ENCODE measurements at places on chromosomes 2 and 18.

GRCh38 chr2:108193251-108193650 lies 46.5 kb upstream of the SULT1C3 start:
- DNase-seq, result no peak

DNA sequence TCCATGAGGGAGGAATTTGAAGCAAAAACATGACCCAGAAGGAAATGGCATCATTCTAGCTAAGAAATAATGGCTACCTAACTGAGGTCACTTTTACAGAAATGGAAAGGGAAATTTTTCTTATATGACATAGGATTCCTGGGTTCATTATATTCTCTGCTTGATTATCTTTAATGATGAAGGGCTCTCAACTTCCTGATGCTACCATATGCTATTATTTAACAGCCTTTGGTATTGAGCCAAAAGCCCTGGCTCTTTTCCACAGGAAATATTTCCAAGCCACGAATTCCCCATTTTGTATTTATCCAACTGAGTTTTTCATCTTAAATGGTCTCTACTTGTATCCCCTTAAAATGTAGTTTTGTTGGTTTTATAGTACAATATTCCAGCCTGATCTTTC lies 63.2 kb upstream of the NPAS2 start:
- no peak for DNase-seq

- DNase-seq, result no peak
Observed at GRCh38 chr2:48471048-48471474, 58.9 kb upstream of the STON1 start.

- DNase-seq, result no peak
Observed at GRCh38 chr2:172137109-172137508, 34.4 kb upstream of the DLX2 start.

DNA sequence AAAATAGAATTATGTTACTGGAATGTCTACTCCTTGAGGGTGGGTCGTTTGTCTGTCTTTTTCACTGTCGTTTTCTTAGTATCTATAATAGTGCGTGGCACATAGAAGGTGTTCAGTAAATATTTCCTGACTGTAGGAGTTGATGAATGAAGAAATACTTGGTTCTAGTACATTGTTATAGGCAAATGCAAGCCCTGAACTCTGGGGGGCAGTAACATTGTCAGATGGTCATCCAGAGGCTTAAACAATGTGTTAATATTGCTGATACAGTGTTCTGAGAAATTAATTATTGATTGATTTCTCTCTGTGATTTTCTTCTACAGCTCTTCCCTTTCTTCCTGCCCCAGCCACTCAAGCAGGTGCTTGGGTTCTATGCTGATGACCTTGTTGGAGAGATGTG lies 24.4 kb upstream of the THOC1 start:
- no peak for DNase-seq

DNA sequence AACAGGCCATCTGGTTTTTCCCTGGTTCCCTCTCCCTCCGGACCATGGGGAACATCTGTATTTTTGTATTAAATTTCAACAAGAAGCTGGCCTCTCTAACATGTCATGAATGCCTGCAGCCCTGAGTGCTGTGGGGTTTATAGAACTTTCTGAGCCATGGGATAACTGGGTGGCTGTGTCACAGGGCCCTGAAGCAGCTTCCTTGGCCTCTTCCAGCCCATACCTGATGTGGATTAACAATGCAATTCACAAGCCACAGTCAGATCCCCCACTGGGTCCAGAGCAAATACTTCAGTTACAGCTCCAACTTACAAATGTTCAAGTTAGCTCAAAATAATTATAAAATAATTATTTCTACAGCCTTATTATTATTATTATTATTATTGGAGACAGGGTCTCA lies 307.8 kb upstream of the CELF4 start:
- DNase-seq, result no peak

DNA sequence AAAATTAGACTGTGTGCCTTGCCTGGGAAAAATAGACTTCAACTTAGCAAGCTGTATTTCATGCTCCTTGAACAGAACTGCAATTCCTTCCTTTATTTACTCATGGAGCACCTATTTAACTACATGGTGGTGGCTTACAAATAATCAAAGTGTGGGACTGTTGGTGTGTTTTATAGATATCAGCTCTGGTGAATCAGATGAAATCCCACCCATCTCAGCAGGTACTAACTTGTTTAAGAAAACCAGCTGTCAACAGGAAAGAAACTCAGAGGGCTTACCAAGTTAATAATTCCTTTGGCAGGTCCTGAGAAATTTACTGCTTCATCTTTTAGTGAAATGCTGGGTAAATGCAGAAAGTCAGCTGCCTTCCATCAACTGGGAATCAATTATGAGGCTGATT lies 830.6 kb downstream of the SLC4A3 start:
- DNase-seq, result no peak

DNA sequence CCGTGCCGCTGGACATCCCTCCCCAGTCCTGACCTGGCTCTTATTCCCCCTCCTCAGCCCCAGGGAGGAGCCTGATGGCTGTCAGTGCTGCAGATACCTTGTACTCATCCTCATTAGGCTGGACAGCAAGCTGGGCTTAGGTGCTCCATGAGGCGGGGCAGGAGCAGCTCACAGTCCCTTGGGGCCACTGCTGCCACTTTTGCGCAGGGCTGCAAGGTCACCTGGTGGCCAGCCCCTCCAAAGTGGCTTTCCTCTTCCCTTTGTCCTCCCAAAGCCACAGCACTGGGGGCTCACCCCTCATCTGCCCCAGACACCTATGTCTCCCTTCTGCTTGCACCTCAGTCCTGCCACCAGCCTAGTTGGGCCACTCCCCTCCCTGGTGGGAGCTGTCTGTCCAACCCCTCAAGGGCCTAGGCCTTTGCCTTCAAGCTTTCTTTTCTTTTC lies 60.8 kb downstream of the FAM168B start:
- DNase-seq, result no peak

- DNase-seq, result no peak
Observed at GRCh38 chr2:158828378-158829164, 33.5 kb downstream of the DAPL1 start.

- no peak for DNase-seq
Observed at GRCh38 chr2:42105330-42106256, 57.8 kb downstream of the PKDCC start.

- DNase-seq, result no peak
Observed at GRCh38 chr2:143717053-143717452, 587.8 kb downstream of the ARHGAP15 start.

DNA sequence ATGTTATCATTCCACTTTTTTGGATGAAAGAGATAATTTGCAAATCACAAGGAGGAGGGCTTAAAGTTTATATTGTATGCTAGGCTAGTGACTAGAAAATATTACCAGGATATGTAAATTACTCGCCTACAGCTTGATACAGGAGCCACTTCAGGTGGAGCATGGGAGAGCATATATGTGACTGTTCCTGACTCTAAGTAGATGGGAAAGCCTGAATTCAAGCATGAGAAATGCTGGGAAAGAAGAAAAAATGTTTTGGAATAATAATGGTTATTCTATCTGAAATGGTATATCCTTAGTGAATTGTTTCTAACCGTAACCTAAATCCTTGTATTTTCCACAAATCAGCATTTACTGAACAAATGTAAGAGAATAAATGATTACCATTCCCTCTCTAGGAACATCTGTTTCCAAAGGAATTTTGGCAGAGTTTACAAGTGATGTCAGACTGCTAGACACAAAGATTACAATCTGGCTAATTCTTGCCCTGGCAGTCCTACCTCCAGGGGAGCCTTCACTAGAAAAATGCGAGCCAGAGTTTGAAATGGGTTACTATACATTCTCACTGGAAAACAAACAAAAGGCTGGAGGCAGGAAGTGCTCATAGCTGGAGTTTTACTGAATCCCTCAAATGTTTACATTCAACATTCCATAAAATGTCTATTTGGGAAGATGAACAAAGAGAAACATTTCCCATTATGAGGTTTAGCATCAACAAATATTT lies 129.4 kb upstream of the MAPRE2 start:
- no peak for DNase-seq
